Cardiac muscle cell (in vitro differentiated cells and primary cell): ENCODE measurements at places on chromosomes 4 and X. TPM values are rescaled to one million over a fixed set of nuclear protein-coding genes. Genes with fewer than 3 reads are reported as not detected.

- H3K27me3 ChIP-seq: peaks cover 6% of the 10 kb centered on the region
- H3K4me1 ChIP-seq: peaks cover 3% of the 10 kb centered on the region
- H3K36me3 ChIP-seq: no peaks in the 10 kb centered on the region
- peak overlapping the region; percentile 71 for H3K4me3 ChIP-seq
- peak; percentile 79 for DNase-seq
These were observed 966 bp downstream of the PDGFC start for GRCh38 chr4:156970501-156971164.

- no peak for DNase-seq
- H3K36me3 ChIP-seq: no peaks in the 10 kb centered on the region
- H3K4me3 ChIP-seq: no peak overlapping the region
- no peaks in the 10 kb centered on the region for H3K27me3 ChIP-seq
These were observed 4.5 kb downstream of the JADE1 start for GRCh38 chr4:128813965-128814364.

DNA sequence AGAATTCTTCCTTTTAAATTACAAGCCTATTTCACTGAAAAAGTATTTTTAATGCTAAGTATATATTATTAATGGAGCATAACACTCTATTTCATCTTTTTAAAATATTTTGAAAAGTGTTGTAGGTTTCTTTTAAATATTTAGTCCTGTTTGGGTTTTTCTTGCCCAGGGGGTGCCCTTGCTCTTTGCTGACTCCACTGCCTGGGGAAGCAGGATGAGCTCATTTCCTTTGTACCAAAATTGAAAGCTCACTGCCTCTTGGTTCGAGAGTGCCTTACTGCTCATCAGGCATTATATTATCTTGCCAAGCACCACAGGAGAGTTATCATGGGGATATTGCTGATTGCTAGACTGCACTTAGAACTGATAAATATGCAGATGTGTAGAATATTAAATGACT, 819.2 kb downstream of the PCDH18 start:
- H3K4me1 ChIP-seq: no peaks in the 10 kb centered on the region
- H3K27ac ChIP-seq: no peak overlapping the region
- H3K4me3 ChIP-seq: no peak overlapping the region
- no peaks in the 10 kb centered on the region for H3K36me3 ChIP-seq

MID1 gene
- 41.2 and 63.9 TPM in 2 replicates for total RNA-seq

- no peaks in the 10 kb centered on the region for H3K36me3 ChIP-seq
- H3K4me3 ChIP-seq: no peak overlapping the region
- peaks cover 4% of the 10 kb centered on the region for H3K4me1 ChIP-seq
- no peak overlapping the region for H3K27ac ChIP-seq
- no peaks in the 10 kb centered on the region for H3K27me3 ChIP-seq
- no peak for DNase-seq
These were observed 38.5 kb upstream of the PRSS48 start for GRCh38 chr4:151238477-151238876.

DNA sequence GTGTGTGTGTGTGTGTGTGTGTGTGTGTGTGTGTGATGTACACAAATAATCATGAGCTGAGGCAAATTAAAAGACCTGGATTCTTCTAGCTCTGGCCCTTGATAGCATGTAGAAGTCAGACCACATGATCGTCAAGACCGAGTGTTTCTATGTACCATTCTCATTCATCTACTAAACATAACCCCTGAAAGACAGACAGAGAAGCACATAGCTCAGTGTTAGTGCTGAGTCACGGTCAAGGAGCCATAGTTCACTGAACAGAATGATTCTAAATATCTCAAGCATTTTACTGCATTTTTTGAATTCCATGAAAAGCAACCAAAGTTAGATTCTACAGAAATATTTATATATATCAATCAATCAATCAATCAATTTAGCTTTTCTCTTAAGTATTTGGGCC, 412.3 kb upstream of the CXorf51A start:
- H3K4me3 ChIP-seq: no peak overlapping the region
- no peaks in the 10 kb centered on the region for H3K36me3 ChIP-seq
- no peak overlapping the region for H3K27ac ChIP-seq
- no peaks in the 10 kb centered on the region for H3K27me3 ChIP-seq
- no peak for DNase-seq

DNA sequence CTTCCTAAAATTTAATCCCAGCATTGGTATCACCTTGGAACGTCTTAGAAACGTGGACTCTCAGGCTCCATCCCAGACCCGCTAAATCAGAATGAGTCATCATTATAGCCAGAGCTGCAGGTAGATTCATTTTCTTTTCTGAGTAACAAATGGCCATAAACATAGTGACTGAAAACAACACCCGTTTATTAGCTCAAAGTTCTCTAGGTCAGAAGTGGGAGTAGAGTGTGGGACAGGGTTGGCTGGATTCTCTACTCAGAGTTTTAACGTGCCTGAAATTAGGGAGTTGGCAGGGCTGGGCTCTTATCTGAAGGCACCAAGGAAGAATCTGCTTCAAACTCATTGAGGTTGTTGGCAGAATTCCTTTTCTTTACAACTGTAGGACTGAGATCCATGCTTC, 101.8 kb upstream of the C1QTNF7 start:
- H3K27ac ChIP-seq: no peak overlapping the region
- H3K4me3 ChIP-seq: no peak overlapping the region
- H3K36me3 ChIP-seq: no peaks in the 10 kb centered on the region
- DNase-seq: no peak
- H3K27me3 ChIP-seq: no peaks in the 10 kb centered on the region
- no peaks in the 10 kb centered on the region for H3K4me1 ChIP-seq

DNA sequence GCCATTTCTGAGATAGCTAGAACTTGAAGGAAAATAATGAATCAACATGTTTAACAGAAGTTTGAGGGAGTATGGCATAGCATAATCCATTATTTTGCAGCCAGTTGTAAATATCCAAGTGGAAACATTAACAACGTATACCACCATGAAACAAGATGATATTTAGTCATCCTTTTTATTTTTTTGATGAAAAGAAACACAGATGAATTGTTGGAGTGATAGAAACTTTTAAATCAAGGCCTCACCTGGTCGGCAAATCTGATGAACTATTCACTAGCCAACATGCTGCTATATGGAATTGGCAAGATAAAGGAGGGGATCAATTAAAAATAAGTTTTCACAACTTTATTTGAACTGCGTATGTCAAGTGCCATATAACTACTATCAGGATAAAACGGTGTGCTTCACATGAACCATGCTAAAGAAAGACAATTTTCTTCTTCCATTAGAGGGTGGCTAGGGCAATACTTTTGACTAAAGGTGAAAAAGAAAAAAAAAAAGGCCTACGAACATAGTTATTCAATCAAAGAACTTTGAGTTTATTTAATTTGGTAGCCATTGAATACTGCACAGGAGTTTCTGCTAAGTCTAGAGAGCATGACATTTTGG, 510.7 kb downstream of the SPOCK3 start:
- no peak overlapping the region for H3K4me3 ChIP-seq
- H3K4me1 ChIP-seq: no peaks in the 10 kb centered on the region
- no peak for DNase-seq
- H3K27ac ChIP-seq: no peak overlapping the region

DNA sequence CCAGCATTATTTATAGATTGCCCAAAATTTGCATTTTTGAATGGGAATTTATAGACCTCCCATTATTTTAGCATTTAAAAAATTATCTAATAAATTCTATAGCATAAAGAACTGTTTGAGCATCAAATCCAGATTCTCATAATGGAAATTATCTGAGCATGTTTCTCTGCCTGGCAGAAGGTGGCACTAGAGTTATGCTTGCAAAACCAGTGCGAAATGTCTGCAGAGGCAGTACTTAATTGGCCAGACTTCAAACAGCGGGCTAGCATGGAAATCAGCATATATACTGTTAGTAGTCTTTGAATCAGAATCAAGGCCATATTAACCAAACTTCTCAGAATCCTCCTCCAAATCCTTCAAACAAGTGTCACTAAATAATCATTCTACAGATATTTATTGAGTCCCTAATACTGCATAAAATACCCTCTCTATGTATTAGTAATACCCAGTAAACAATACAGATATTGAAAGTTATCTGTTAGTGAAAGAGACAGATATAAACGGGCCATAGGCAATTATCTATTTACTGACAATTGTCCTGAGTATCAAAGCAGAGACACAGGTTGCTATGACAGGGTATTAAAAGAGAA, 78.7 kb upstream of the DCLK2 start:
- peak; percentile 86 for DNase-seq
- H3K27me3 ChIP-seq: no peaks in the 10 kb centered on the region
- H3K4me1 ChIP-seq: peaks cover 9% of the 10 kb centered on the region
- H3K4me3 ChIP-seq: no peak overlapping the region
- no peaks in the 10 kb centered on the region for H3K36me3 ChIP-seq

RAP2C gene
- total RNA-seq: 25.3 and 32.6 TPM in 2 replicates

GRCh38 chr4:139872274-139872673, 206.7 kb downstream of the MGST2 start:
- H3K27me3 ChIP-seq: no peaks in the 10 kb centered on the region
- peaks cover 18% of the 10 kb centered on the region for H3K4me1 ChIP-seq
- H3K4me3 ChIP-seq: no peak overlapping the region

GRCh38 chr4:20456407-20456806, 204.7 kb downstream of the SLIT2 start:
- no peak overlapping the region for H3K4me3 ChIP-seq
- H3K4me1 ChIP-seq: peaks cover 8% of the 10 kb centered on the region
- no peak overlapping the region for H3K27ac ChIP-seq
- no peaks in the 10 kb centered on the region for H3K36me3 ChIP-seq
- H3K27me3 ChIP-seq: no peaks in the 10 kb centered on the region
- no peak for DNase-seq

COMMD8 gene
- 7.3 and 11.8 TPM in 2 replicates for total RNA-seq

ABLIM2 gene
- total RNA-seq: 5.8 and 7.4 TPM in 2 replicates

DNA sequence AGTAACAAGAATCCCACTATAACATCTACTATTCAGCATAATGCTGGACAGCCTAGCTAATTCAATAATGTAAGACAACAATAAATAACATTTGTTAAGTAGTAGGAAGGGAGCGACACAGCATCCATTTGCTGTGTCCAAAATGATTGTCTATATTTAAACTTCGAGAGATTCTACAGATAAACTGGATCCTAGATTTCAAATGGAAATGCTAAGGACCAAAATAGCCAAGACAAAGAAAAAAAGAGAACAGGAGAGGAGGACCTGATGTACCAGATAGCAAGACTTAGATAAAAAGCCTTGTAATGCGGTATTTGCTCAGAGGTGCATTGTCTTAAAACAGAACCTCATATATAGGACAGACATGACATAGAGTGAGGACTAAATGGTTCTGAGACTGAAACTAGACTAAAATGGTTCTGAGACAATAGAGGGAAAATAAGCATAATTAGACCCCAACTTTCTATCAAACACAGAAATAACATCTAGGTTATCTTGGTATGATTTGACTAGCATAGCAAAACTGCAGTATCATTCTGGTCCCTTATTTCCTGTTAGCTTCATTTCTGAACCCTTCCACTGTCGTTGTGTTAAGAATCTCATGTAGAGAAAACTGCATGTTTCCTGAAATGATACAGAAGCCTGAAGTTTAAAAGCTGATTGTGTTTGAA, 3.8 kb downstream of the HPGDS start:
- no peaks in the 10 kb centered on the region for H3K4me1 ChIP-seq
- H3K36me3 ChIP-seq: no peaks in the 10 kb centered on the region
- H3K27me3 ChIP-seq: no peaks in the 10 kb centered on the region

CNOT6L gene
- 6.4 and 10.6 TPM in 2 replicates for total RNA-seq

MSX1 gene
- total RNA-seq: 15.6 and 25.2 TPM in 2 replicates

GRCh38 chr4:123613586-123614344, 217.2 kb downstream of the SPRY1 start:
- no peaks in the 10 kb centered on the region for H3K36me3 ChIP-seq
- H3K4me1 ChIP-seq: no peaks in the 10 kb centered on the region
- no peak overlapping the region for H3K27ac ChIP-seq
- H3K4me3 ChIP-seq: no peak overlapping the region
- no peak for DNase-seq

DNA sequence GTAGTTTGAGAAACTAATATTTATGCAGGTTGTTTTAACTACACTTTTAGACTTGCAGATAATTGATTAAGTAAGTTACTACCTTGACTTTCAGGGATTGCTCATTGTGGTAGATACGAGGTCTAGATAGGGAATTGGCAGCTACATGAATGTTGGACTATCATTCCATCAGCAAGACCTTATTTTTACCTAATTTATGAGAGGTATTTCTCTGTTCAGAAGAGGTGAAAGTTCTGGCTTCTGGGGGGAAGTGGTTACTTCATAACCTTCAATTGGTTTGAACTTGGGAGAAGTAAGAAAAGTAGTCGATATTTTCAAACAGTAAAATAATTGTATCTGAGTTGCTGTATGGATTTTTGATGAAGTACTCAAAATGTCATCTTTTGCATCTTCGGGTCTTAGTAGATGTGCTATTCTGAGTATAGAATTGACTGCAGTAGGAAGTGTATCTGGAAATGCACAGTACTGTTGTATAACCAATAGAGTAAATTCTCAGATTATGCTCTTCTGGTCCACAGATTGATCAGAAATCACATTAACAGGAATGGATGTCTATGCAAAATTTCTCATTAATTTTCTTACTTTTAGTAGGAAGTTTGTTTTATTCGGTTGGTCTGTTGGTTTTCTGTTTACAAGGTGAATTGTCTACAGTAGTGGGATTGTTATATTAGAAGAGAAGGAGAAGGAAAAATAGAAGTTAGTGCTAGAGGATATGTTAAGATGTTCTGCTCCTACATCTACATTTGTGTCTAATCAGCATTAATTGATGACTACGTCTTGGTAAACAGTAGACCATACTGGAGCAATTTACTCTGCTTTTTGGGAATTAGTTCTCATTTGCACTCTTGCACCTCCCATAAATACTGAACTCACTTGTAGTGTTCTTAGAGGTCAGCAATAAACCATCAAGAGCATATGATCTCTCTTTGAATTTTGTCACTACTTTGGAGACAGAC, 3.0 kb downstream of the NFKB1 start:
- no peak overlapping the region for H3K27ac ChIP-seq
- peak overlapping the region; percentile 58 for H3K4me3 ChIP-seq
- DNase-seq: no peak
- H3K27me3 ChIP-seq: no peaks in the 10 kb centered on the region

PLP2 gene
- 8.3 and 12.4 TPM in 2 replicates for total RNA-seq

PASD1 gene
- 0.18 and 0.30 TPM in 2 replicates for total RNA-seq

NCAPG gene
- total RNA-seq: 3.5 and 25.1 TPM in 2 replicates

DNA sequence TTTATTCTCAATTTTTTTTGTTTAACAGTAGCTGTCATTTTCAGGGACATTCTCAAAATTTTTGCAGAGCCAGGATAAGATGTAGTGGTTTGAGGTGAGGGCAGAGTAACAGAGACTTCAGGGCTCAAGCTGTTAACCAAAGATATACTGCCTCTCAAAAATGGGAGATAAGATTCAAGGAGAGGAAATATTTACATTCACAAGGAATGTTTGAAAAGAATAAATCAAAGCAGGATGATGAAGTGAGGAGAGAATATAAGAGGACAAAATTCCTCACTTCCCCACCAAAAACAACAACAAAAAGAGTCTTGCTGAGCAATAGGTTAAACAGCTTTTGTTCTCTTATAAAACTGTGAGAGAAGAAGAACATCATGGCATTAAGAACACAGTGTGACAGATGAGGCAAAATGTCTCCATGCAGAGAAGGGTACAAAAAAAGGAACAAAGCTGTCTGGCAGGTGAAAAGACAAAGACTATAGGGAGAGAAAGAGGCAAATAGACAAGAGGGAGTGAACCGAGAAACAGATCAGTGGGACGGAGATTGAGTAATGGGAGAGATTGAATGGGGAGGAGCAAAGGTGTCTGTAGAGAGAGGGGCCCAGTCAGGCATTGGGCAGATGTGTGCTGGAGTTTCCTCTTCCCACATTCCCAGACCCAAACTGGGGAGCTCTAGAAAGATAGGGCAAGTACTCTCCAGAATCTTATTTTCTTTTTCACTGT, 106.1 kb upstream of the TMEM150C start:
- no peak for DNase-seq
- peaks cover 6% of the 10 kb centered on the region for H3K4me1 ChIP-seq
- H3K4me3 ChIP-seq: no peak overlapping the region
- no peaks in the 10 kb centered on the region for H3K36me3 ChIP-seq

- no peak overlapping the region for H3K4me3 ChIP-seq
- DNase-seq: no peak
- peaks cover 11% of the 10 kb centered on the region for H3K4me1 ChIP-seq
- H3K27ac ChIP-seq: no peak overlapping the region
- H3K36me3 ChIP-seq: no peaks in the 10 kb centered on the region
These were observed 56.3 kb downstream of the RGS12 start for GRCh38 chr4:3349116-3349515.
